SK-MEL-5 (cell line): ENCODE measurements at places on chromosomes 12 and 14.

GRCh38 chr12:65918021-65918420 lies 93.7 kb downstream of the HMGA2 start:
- no peak for DNase-seq

GRCh38 chr12:98274430-98275130 lies 240.8 kb upstream of the TMPO start:
- no peak for DNase-seq

DNA sequence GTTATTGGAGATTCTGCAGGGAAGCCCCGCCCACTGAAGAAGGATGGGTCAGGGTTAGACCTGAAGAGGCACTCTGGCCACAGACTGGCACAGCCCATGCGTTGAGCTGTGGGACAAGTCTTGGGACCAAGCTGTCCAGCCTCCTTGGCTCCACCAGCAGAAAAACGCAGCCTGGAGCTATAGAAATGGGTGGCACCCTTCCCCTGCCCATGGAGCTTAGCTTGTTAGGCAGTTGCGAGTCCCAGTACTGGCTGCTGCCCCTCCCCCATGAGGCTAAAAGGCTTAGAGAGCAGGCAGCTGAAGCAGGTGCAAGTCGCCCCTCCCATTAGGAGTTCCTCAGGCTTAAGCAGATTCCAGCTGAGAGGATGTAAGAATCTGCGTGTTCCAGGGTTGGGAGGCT lies 1124.0 kb upstream of the TMEM132C start:
- no peak for DNase-seq

DNA sequence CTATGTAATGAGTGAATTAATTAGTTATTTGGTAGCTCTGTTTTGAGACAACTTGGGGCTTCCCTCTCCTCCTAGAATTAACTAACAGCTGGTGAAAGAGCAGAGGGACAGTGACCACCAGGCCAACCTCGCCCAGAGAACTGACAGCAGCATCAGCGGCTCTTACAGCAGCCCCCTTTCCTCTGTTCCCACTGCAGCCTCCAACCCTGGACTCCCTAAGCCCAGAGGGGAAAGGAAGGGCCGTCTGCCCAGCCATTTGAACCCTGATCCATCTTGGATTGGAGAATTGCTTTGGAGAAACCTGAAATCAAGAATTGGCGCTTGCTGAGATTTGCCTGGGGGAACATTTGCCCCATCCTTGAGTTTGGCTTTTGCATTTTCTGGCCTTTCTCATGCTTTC lies 45.5 kb downstream of the B4GALNT3 start:
- DNase-seq: no peak

- DNase-seq: no peak
Measured at GRCh38 chr12:93762912-93763553, 85.9 kb downstream of the CRADD start.

GRCh38 chr12:117513353-117513752 lies 151.9 kb upstream of the NOS1 start:
- DNase-seq: no peak

DNA sequence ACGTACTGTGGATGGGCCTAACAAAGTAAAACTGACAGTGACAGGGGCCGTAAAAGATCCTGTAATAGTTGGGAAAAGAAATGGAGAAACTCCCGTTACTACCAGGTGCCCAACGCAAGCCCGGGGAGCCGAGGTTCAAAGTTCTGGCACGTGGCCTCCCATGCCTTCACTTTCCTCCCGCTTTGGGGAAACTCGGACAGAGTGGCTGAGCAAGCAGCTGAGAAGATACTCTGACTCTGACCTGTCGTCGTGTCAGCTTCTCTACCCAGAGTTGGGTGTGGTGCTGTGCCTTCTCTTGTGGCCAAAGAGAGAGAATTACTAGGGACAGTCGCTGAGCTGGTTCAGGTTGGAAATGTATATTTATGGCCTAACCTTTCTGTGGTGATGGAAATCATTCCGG lies 1.7 kb downstream of the B4GALNT3 start:
- DNase-seq: no peak

DNA sequence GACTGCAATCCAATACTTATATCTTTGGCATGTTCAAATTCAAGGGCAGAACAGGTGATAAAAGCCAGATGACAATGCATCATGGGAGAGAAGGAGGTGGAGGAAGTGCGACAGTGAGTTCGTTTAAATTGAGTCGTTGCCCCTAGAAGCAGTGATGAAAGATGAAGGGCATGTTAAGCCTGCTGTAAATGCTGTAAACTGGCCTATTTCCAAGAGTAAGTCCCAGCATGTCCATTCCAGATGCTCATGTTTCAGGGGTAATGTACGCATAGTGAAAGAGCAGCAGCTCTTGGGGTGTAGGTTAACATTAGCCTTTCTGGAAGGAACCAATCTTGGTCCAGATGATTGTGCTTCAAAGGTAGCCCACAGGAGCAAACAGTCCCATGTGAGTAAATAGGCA lies 97.1 kb downstream of the C2CD5 start:
- no peak for DNase-seq

DNA sequence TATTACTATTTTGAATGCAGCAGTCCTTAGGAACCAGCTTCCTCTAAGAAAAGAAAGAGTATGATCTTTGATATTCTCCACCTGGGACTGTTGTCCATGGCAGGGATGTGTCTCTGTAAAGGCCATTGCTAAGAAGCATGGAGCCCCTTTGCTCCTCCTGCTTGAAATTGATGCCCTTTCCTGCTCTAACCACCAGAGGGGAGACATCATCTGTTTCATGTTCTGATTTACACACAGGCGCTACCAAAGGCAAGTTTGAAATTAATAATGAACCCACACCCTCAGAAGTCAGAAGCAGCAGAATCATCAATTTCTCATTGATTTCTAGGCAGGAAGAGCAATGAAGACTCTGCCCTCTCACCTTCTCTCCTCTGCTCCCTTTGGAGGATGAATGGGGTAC lies 253.8 kb downstream of the RMST start:
- peak; percentile 69 for DNase-seq

DNA sequence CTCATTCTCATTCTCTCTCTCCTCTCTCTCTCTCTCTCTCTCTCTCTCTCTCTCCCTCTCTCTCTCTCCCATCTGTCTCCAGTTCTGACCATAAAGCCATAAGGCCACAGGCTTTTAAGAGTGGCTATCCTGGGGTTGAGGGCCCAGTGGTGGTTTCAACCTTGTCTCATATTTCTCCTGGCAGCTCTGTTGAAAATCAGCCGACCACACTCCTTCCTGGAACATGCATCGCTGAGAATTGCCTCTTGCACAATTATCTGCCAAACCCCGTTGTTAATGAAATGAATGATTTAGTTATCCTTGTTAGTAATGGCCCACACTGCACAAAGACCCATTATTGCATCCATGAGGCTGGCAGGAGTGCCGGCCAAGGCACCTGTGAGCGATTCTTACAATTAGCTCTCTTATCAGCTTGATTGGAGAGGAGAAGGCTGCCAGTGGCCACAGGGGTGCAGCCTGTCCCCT lies 30.4 kb upstream of the KCNA5 start:
- DNase-seq: peak; percentile 48

GRCh38 chr12:100553936-100554335 lies 19.5 kb upstream of the GAS2L3 start:
- DNase-seq: peak; percentile 9

DNA sequence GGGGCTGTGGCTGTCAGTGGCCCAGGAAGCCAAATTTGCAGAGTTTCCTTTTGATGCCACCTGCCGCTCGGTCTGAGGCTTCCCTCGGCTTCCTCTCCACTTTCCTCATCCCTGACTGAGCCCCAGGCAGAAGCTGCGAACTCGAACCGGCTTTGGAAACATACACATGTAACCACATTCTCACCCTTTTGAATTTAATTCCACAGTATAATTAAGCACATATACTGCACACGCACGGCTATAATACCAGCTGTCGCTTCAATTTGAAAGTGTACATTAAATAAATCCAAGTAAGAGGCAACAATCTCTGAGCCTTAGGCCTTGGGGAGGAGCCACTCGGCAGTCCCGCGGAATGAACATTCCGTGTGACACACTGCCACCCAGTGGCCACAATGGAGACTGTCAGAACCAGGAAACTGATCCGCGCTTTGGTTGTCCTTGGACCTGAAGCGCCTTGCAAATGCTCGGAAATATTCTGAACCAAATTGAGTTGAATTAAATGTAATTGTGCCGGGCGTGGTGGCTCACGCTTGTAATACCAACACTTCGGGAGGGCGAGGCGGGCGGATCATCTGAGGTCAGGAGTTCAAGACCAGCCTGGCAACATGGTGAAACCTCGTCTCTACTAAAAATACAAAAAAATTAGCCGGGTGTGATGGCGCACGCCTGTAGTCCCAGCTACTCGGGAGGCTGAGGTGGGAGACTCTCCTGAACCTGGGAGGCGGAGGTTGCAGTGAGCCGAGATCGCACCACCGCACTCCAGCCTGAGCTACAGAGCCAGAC lies 117.9 kb upstream of the TMPO start:
- peak; percentile 84 for DNase-seq

DNA sequence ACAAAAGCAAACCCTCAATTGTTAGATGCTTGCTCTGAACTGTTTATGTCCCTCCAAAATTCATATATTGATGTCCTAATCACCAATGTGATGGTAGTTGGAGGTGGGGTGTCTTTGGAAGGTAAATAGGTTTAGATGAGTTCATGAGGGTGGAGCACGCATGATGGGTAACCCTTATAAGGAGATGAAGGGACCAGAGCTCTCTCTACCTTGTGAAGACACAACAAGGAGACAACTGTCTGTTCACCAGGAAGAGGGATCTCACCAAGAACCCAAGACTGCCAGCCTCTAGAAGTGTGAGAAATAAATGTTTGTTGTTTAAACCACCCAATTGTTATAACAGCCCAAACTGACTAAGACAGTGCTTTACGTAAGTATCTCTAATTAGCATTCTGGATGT lies 27.0 kb downstream of the DHRS2 start:
- no peak for DNase-seq

- peak; percentile 37 for DNase-seq
Measured at GRCh38 chr12:79897617-79898016, 37.3 kb downstream of the PPP1R12A start.

DNA sequence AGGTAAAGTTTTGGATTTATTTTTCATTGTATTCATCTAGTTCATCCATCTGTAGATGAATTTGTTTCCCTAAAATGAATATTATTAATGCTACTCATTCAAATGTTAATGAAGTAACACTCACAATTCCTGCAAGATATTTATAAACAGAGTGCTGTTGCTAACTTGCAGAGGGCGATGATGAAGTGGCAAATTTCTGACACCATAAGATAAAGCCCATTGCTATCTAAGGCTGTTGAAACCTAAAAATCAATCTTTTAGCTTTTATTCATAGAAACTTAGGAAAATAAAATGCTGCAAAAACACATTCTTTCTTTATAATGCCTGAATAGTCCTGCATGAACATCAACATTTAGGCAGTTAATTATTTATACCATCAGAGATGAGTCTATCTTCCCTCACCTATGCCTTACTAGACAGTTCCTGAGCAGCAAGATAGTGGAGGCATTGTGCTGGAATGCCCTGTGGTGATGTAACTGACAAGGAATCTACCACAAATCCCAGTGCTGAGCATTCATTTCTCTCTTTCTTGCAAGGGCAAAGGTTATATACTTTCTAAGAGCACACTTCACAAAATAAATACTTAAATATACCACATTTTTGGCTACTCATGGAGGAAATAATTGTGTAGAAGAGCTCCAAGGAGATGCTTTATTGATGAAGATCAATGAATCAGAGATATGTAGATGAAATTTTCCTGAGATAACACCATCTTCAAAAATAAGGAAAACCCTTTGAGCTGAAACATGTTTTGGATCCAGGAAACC lies 57.6 kb downstream of the LMNTD1 start:
- DNase-seq: peak; percentile 65

DNA sequence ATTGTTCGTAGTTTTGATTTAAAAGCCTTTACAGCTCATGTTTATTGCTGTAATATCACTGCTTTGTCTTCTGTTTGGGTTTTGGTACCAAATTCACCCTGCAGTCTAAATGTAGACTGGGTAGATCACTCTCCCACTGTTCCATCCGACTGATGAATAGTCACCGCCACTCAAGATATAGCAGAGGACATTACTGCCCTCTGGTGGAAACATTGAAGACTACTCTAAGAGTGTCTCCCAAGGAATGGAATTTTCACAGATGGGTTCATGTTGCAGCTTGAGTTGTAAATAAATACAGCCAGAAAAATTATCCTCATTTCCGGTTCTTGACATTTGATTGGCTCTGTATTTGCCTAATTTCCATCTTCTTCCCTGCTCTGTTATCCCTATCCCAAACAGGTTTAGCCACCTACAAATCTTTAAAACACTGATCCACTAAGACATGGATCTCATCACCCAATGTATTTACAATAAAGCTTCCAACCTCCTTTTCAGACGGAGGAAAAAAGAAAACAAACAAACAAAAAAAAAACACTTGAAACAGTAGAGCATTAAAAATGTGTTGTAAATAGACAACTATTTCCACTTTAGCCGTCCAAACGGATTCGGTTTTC lies 198.3 kb upstream of the CPNE8 start:
- DNase-seq: peak; percentile 89

DNA sequence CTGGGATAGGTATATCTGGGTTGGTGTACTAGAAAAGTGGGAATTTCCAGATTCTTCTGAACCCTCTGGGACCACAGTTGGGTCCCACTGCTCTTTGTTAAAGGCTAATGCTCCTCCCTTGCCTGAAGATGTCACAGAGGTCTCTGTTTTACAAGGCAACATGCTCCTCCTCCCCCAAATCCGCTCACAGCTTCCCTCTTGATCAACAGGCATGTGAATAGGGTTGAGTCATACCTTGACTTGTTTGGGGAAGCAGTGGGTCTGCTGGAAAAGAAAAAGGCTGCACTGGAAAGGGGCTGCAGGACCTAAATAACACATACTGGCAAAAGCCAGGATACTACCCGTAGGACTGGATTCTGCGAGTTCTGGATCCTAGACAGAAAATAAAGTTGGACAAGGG lies 165.4 kb upstream of the TMEM260 start:
- DNase-seq: no peak

- peak; percentile 56 for DNase-seq
Measured at GRCh38 chr12:26524862-26525465, 308.0 kb downstream of the ITPR2 start.

- DNase-seq: peak; percentile 73
Measured at GRCh38 chr14:102046337-102047278, 40.2 kb downstream of the HSP90AA1 start.
